Stimulated activated CD4-positive, alpha-beta T cell treated with anti-CD3 and anti-CD28 coated beads, Interleukin-4, amount 100 ng/mL, for 4 hours (primary cell): ENCODE measurements at places on chromosomes 2 and 18.

DNA sequence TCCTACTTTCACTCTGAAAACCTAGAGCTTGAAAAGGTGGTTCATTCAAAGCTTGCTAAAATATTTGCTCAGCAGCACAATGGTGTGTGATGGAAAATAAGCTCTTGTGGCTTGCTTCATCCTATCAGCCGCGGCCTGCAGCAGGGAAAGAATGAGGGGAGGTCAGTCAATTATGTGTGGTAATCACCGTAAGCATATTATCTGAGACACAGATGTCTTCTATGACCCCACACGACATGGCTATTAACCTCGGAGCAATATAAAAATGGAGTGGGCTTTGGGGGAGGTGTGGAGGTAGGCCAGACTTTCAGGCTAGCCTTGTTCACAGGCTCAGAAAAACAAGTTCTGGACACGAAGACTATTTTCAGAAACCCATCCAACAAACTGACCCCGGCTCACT lies 98.4 kb upstream of the SIX3 start:
- no peak for DNase-seq

DNA sequence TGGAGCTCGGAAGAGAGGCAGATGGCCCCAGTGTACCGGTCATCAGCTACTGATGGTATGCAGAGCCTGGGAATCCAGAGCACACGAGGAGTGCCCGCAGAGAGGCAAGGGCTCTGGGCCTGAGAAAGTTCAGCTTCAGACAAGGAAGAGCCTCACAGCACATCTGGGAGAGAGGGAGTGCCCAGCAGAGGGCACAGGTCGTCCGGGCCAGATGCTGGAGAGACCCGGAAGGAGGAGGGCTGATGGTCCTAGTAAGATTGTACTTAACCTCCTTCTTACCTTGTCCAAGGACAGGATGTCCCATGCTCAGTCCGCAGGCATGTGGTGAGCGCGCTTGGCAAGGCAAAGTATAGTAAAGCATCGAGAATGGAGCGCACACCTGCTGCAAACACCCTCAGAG lies 24.4 kb upstream of the CHMP1B start:
- no peak for DNase-seq

DNA sequence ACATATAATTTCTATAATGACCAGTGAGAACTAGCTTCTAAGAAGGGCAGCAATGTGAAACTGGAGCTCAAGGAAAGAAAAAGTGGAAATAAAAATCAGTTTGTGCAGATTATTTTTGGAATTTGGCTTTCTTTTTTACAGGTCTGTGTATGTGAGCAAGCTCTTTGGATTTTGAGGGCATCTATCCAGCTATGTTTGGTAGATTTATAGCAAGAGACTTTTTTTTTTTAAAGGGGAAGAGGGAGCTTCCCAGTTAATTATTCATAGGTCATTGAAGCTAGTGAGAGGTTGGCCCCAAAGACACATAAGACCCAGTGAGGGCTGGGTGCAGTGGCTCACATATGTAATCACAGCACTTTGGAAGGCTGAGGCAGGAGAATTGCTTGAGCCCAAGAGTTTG lies 24.0 kb upstream of the COLEC12 start:
- DNase-seq = no peak

DNA sequence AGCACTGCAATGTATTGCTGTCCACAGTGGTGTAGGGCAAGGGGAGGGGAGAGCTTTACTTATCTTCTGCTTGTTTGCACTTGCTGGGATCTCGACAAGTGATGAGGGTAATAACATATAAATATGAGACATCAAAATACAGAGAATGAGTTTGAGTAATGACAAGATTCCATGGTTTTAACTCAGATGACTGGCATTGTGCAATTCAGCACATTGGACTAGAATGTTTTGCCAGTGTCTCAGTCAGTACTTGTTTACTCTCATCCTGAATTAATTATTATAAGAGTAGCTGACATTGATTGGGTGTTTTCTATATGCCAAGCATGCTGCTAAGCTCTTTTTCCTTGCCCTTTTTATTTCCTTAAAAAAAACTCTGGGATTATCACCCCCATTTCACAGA lies 306.7 kb upstream of the MMADHC start:
- no peak for DNase-seq

- no peak for DNase-seq
Measured at GRCh38 chr18:46536215-46536874, 120.7 kb downstream of the LOXHD1 start.

GRCh38 chr2:85853499-85854165 lies 35.2 kb downstream of the ST3GAL5 start:
- no peak for DNase-seq

- DNase-seq = no peak
Measured at GRCh38 chr2:68039317-68039716, 23.5 kb downstream of the C1D start.

DNA sequence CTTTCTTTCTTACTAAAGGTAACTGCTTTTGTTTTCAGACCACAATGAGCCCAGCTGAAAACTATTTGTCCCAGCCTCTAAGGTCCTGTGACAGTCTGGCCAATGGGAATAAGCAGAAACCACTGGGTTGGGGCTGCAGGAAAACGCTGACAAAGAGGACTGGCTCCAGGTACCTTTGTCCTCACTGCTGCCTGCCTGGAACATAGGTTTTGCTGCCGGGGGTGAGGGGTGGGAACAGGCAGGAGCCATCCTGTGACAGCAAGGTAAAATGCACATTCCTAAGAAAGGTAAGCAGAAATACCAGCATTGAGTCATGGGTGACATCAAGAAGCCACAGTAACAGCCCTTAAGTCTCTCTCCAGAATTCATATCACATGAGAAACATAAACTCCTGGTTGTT lies 21.6 kb downstream of the PTPN2 start:
- DNase-seq = no peak

GRCh38 chr2:67485431-67485830 lies 88.3 kb downstream of the ETAA1 start:
- DNase-seq = no peak

DNA sequence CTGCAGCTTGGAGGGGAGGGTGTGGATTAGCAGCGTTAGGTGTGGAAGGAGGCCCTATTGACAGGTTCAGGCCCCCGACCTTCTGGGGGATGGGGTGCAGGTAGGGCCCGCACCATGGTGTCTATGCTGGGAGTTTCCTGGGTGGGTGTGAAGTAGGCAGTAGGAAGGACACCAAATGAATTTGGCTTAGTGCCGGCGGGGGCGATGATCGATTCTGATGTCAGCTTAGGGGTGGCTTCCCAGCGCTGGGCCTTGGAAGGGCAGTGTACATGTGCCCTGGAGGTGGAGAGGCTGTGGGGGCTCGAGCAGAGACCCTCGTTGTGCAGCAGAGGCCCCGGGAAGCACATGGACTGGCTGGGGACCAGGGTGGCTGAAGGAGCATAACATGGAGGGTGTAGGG lies 21.6 kb downstream of the DCDC2C start:
- no peak for DNase-seq

DNA sequence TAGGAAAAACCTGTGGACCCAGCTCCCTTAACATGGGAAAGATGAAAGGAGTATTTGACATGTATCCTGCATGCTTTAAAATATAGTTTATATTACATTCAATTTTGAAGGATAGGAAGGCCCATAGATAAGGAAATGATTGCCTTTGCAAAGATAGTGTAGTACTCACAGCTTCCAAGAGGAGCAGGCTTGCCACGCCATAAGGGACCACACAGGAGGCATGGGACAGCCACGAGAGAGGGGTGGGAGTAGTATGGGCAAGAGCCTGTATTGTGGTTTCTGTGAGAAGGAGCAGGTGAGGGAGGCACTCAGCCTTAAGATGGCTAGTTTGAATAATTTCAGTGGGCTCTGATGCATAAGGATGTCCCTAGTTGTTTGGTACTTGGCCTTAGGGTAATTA lies 740.3 kb downstream of the SATB2 start:
- no peak for DNase-seq
